ENCODE measurements at places on chromosomes 6 and 20.

- no peak for DNase-seq
Measured at GRCh38 chr6:21158873-21159272, 434.7 kb upstream of the SOX4 start.

GRCh38 chr6:78909391-78909790 is 42.0 kb downstream of the IRAK1BP1 start:
- DNase-seq, result no peak

DNA sequence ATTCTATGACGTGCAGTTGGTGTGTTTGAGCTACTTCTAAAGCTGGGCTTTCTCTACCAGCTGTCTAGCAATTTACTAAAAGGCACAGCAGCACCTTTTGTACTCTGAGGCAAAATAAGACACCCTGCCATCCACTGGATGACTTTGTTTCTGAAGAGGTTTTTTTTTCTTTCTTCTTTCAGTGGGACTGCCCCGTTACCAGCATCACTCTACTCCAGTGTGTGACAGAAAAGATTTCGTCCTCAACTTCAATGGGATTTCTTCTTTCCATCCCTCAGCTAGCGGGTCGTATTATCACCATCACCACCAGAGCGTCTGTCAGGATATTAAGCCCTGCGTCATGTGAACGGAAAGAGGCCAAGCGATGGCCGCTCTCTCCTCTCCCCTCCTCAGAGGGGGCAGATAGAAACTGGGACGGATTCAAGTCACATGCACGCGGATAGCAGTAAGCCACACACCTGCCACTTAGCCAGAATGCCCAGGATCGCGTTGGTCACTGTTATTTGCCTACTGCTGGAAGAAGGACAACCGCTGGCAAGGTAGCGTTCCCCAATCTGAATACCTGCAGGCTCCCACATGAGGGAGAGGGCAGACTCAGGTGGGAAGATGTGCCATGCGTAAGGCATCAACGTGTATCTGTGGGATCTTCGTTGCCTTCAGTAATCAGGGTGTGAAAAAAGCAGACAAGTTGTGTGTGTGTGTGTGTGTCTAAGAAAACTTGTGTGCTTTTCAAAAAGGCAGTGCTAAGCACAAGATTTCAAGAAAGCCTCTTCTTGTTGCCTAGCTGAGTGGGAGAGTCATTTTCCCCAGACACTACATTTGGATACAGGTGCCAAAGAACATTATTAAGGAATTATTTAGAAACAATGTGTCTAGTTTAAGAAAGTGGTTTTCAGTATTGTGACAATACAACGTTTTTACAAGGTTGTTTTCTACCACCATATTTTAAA is 5.4 kb downstream of the FOXF2 start:
- no peak for DNase-seq

DNA sequence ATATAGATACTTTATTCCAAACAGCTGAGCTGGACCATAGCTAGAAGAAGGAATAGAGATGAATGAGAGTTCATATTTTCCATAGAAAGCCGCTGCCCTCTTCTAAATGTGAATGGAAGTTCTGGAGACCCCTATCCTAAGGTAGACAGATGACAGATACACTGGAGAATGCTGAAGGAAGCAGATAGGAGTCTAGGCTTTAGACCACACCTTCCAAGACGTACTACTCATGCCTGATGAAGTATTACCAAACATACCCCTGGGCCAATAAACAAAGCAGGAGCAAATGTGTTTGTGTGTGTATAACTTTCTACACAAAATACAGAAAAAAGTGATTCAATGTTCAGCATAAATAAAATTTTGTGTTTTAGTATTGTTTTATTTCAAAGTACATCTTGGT is 9.1 kb upstream of the SLC17A2 start:
- DNase-seq, result no peak

DNA sequence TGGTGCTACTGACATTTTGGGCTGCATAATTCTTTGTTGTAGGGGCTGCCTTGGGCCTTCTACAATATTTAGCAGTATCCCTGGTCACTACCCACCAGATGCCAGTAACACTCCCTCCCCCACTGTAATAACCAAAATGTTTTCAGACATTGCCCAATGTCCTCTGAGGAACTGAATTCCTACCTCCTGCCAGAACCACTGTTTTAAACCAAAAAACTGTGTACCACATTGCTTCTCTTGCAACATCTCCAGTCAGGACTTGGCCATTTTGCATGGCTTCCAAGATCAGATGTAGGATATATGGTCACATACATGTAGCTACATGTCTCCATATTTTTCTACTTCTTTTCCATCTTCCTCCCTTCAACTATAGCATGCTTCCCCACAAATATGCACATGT is 97.4 kb upstream of the IFNGR1 start:
- DNase-seq, result no peak

GRCh38 chr6:129946439-129947140 is 71.8 kb upstream of the L3MBTL3 start:
- DNase-seq, result no peak

DNA sequence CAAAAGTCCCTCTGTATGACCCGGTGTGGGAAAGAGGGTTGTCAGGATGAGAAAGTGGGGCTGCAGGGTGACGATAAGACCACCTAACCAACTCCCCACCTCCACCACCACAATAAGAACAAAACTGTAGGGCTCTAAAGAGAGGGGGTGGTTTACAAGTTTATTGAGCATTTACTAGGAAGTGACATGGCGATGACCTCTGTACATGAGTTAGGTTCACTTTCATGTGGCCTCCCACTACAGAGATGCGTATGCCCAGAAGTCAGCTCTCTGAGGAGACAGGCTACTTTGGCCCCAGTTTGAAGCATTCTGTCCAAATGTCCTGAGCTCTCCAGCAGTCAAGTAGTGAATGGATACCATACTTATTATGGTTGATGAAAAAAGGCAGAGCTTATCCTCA is 28.7 kb upstream of the PI16 start:
- DNase-seq, result no peak

DNA sequence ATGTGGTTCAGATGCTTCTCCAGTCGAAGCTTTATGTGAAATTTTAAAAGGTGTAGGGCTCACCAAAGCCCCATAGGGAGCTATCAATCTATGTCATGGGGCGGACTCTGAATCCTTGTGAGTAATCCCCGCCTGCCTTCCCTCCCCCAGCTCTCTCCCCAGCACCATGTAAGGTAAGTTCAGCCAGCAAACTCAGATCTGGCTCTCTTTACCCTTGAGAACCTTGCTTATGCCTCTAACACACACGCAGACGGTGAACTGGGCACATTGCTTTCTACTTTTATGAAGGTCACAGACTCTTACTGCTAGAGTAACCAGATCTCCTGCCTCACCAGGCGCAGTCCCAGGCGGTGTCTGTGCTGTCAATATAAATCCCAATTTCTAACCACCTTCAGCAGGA is 82.6 kb upstream of the CNKSR3 start:
- DNase-seq, result no peak

DNA sequence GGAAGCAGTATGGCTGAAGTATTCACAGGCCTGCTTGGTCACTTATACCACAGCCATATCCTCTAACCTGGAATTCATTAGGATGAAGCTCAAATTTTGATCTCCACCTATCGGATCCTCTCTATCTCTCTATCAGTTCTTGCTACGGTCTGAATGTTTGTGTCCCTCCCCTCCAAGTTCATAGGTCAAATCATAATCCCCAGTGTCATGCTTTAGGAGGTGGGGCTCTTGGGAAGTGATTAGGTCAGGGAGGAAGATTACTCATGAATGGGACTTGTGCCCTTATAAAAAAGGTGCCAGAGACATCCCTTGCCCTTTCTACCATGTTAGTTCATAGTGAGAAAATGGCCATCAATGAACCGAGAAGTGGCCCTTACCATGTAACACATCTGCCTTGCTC is 190.8 kb upstream of the MYLIP start:
- DNase-seq, result no peak

DNA sequence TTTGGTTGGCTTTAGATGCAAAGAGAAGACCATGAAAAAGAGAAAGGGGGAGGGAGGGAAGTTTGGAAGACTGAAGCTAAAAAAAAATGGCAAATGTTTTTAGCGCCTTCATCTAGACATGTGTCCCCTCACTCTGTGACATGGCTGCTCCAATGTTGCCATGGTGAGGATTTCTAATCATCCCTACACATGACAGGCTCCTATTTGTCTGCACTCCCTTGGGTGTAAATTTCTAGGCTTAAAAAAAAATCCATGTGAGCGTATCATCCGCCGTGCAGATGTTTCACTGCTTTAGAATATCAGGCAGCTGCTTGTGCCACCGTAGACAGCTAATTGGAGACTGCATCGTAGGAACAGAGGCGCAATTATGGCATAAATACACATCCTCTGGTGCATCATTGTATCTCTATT is 761.1 kb upstream of the MMS22L start:
- no peak for DNase-seq

DNA sequence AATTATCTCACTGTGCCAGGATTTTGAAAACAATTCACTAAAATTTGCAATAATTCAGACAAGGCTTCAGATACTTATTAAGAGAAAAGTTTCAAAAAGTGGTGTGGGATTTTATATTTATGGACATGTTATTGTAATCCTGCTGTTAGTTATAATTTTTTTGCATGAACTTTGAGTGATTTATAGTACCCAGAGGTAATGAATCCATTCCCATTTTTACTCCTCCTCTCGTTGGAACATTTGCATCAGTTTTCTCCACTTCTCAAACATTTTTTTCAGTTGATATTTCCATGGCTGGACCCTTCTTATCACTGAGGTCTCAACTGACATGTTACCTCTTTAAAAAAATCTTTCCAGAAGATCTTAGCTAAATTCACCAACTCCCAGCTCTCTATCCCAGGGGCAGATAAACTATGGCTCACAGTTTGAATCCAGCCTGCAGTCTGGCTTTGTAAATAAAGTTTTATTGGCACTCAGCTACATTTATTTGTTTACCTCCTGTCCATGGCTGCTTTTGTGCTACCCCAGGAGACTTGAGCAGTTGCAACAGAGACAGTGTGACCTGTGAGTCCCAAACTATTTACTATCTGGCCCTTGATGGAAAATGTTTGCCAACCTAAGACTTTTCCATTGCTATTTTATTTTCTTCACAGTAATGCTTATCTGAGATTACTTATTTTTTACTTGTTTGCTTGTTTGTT is 83.4 kb downstream of the TSHZ2 start:
- no peak for DNase-seq

DNA sequence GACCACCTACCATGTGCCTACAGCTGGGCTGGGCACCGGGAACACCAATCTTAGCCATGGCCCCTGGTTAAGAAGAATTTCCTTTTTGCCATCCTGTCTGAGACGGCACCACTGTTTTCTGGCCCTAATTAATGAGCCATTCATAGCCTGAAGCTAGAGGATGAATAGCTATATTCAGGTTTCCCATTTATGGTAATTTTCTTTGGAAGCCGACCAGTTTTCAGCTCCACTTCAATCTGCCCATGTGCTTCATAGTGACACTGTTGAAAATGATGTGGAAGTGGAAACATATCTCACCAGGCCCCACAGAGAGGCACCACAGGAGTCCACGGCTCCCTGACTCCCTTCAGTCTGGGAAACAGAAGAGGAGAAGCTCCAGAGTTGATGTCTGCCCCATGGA is 22.6 kb upstream of the ULBP3 start:
- no peak for DNase-seq

DNA sequence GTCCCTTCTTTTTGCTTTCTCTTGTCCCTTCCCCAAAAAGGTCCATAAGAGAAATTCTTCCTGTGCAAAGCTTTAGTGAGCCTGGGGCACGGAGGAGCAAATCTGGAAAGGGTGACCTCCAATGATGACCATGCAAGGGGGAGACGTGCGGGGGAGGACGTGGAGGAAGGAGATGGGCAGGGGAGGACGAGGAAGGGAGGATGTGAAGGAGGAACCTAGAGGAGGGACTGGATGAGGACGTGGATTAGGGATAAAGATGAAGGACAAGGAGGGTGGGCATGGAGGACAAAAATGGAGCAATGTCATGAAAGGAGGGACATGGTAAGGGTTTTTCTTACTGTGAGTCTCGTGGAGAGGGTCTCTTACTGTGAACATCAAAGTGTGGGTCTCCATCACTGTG is 139.5 kb downstream of the ERMARD start:
- DNase-seq, result no peak

DNA sequence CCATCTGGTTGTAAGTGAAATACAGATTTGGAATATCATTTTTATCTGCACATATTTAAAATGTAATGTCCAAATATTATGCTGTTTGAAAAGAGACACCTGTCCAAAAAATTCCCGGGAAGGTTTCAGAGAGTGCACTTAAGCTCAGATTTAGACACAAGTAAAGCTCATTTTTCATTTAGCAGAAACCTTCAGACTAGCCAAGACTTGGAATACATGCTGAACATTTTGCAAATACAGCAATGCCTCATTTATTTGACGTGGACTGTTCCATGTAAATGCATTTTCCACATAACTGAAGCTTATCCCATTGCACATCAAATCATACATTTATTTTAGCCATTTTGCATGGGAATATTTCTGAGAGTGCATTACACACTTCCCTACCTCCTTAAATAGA is 280.7 kb downstream of the ZNF217 start:
- no peak for DNase-seq

DNA sequence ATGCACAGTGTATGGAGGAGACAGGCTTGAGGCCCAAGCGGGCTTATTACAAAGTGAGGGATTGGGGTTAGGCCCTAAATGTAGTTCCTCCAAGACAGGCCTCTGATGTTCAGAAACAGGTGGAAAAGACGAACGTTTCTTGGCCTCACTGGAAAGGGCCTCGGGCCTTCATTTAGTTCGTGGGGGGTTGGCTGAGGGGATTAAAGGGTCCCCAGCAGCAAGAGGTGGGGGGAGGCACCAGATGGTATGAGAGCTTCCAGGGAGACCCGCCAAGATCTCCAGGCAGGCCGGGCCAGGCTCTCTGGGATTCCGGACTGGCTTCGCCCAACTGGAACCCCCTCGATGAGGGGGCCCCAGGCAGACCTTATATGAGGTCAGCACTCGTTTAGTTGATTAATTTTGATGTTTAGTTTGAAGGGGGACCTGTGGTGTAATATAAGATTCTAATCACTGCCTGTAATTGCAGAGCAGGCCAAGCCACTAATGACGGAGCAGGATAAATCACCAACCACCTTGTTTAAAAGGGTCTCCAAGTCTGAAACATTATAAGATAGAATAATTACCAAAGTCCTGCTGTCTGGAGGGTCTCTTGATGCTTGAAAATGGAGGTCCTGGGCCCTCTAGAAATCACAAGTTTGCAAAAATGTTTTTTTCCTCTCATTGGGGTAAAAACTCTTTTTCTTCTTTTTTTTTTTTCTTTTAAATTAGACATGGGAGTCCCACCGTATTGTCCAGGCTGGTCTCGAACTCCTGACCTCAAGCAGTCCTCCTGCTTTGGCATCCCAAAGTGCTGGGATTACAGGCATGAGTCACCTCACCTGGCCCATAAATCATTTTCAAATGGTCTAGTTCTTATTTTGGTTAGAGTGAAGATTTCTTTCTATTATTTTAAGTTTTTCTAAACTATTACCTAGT is 2.2 kb downstream of the HMGA1 start:
- no peak for DNase-seq

Data from epithelial cell of proximal tubule (primary cell).